COR-L47 (cell line): ENCODE measurements at places on chromosomes 1 and 21.

- DNase-seq = no peak
Observed at GRCh38 chr1:90175490-90176167, 180.7 kb downstream of the ZNF326 start.

GRCh38 chr1:65820983-65821382 lies 28.3 kb downstream of the PDE4B start:
- no peak for DNase-seq

- DNase-seq = no peak
Observed at GRCh38 chr1:29626066-29626465, 389.7 kb downstream of the PTPRU start.

GRCh38 chr1:203026666-203027663 lies 674 bp downstream of the PPFIA4 start:
- DNase-seq = no peak

DNA sequence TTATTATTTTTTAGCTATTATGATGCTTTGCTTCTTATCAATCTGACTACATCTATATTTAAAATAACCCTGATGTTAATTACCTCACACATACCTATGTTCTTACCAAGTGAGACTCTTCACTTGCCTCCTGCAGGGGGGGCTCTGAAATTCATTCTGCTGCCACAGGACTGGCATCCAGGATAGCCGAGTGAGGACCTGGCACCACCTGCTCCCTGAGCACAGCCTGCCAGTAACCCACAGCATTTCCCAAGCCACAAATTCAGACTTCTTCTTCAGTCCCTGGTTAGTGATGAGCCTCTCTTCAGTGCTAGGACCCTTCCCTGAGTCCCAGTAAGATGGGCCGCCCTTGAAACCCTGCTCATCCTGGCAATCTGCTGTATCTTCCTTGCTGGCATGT lies 296.5 kb upstream of the PLXNA2 start:
- no peak for DNase-seq

GRCh38 chr1:42034426-42034825 lies 115.7 kb upstream of the HIVEP3 start:
- no peak for DNase-seq

DNA sequence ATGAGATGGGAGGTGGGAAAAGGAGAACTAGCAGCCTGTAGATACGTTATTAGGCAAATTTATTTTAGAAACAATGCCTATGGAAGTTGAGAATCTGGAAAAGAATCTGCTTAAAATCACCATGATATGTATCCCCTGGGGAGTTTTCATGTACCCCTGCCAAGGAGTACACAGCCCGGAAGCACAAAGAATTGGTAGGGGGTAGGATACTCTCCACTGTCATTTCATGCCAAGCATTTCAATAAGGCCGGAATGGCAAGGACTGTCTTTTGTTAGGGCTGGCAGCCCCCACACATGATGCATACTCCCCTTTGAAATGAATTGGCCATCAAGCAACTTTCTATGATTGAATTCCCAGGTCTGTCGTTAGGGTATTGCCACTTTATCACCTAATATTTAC lies 111.5 kb upstream of the APP start:
- peak; percentile 56 for DNase-seq

DNA sequence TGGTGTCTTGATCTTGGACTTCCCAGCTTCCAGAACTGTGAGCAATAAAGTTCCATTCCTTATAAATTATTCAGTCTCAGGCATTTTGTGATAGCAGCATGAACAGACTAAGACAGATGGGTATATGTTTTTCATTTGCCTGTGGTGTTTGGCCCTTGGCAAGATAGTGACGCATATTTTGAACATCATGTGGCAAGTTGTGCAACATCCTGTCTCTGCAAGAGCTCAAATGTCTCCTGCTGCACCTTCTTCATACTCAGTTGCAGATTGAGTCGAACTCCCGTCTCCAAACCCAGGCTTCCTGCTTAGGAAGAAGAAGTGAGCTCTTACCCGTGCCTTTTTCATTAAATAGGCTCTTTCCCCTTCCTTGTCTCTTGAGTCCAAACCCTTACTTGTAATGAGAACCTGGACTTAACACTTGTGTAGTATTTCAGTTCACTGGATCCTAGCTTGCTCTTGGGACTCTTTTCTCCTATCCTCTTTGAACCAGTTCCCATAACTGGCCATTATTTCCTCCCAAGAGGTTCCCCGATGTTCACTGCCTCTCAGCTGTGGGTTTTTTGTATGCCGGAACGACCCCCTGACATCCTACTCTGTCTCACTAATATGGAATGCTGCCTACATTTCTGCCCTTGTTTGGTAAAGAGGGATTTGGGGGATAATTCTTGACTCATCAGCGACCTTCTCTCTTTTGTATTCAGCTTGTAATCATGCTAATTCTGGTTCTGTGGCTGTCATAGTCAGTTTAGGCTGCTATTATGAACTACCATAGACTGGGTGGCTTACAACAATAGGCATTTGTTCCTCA lies 125.0 kb upstream of the KCNK2 start:
- DNase-seq = no peak

GRCh38 chr1:205065666-205066065 lies 18.6 kb downstream of the TMEM81 start:
- no peak for DNase-seq
